Transverse colon (tissue), 4 donors: ENCODE measurements at places on chromosomes 4 and X. TPM values are rescaled to one million over a fixed set of nuclear protein-coding genes. Genes with fewer than 3 reads are reported as not detected.

The SORCS2 gene
- 0.48 TPM for total RNA-seq

- no peak overlapping the region for H3K4me3 ChIP-seq
- no peaks in the 10 kb centered on the region for H3K4me1 ChIP-seq
- H3K36me3 ChIP-seq, result no peaks in the 10 kb centered on the region
- H3K27ac ChIP-seq, result peak overlapping the region; percentile 3
These were observed 134.5 kb downstream of the ARHGAP6 start for GRCh38 chrX:11531226-11531625.

DNA sequence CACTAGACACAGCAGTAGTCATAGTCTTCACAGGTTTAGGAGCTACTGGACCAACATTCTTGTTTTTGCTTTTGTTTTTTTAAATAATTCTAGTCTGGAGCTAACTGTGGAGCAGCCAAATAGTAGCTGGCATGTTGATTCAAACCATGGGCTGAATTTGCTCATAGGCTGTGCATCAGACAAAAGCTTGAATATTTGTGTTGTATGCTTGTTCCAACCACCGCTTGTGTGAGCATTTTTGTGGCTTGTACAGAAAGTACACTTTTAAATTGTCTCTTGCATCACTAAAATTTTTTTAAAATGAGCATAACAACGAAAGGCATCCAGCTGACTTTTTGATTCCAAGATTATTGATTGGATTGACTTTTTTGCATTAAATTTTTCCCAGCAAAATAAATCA is 39.6 kb downstream of the CCNI start:
- H3K4me1 ChIP-seq, result no peaks in the 10 kb centered on the region
- H3K36me3 ChIP-seq, result no peaks in the 10 kb centered on the region
- no peak overlapping the region for H3K27ac ChIP-seq
- H3K4me3 ChIP-seq, result no peak overlapping the region
- H3K27me3 ChIP-seq, result no peaks in the 10 kb centered on the region

DNA sequence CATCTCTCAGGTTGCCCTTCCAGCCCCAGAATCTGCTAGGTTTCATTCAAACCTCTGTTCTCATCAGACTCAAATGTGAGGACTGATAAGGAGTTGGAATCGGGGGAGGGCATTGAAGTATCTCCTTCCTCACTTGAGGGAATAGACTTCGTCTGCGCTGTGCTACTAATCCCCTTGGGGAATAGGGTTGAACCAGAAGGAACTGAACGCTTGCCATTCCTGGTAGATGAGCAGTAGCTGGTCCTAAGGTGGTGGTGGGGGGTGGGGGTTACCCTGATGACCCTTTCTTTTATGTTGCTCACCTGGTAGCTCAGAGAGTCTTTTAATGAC is 692 bp upstream of the SLC9A7 start:
- no peaks in the 10 kb centered on the region for H3K4me1 ChIP-seq
- no peaks in the 10 kb centered on the region for H3K27me3 ChIP-seq
- no peak for DNase-seq
- H3K27ac ChIP-seq, result no peak overlapping the region
- H3K4me3 ChIP-seq, result no peak overlapping the region
- H3K36me3 ChIP-seq, result no peaks in the 10 kb centered on the region

- H3K4me3 ChIP-seq, result no peak overlapping the region
- no peak for DNase-seq
- no peaks in the 10 kb centered on the region for H3K4me1 ChIP-seq
- no peaks in the 10 kb centered on the region for H3K36me3 ChIP-seq
- H3K27me3 ChIP-seq, result no peaks in the 10 kb centered on the region
- no peak overlapping the region for H3K27ac ChIP-seq
These were observed 398.6 kb upstream of the TECRL start for GRCh38 chr4:64807821-64808220.

GRCh38 chr4:159983082-159983481 is 880.2 kb downstream of the RAPGEF2 start:
- no peak overlapping the region for H3K27ac ChIP-seq
- DNase-seq, result no peak
- H3K4me1 ChIP-seq, result no peaks in the 10 kb centered on the region
- no peaks in the 10 kb centered on the region for H3K27me3 ChIP-seq
- H3K4me3 ChIP-seq, result no peak overlapping the region

DNA sequence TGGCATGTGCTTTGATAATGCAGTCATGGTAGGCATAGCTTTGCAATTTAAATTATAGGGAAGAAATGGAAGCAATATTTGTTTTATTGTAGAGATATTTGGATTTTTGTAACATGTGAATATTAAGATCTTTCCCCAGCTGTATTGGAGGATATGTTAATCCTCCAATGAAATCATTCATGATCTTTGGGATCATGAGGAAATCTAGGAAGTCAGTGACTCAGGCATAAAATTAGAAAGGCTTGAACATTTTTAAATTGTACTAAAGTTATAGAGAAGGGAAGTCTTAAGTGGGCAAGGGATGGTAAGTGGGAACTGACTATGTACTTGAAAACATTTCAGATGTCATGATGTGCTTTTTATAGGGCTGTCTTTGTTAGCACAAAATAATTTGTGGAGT is 46.8 kb downstream of the FIP1L1 start:
- H3K27ac ChIP-seq, result no peak overlapping the region
- no peaks in the 10 kb centered on the region for H3K36me3 ChIP-seq
- H3K4me1 ChIP-seq, result no peaks in the 10 kb centered on the region
- no peak overlapping the region for H3K4me3 ChIP-seq
- DNase-seq, result no peak
- no peaks in the 10 kb centered on the region for H3K27me3 ChIP-seq
